RCC 7860 (cell line): ENCODE measurements at places on chromosomes 12 and 14.

DNA sequence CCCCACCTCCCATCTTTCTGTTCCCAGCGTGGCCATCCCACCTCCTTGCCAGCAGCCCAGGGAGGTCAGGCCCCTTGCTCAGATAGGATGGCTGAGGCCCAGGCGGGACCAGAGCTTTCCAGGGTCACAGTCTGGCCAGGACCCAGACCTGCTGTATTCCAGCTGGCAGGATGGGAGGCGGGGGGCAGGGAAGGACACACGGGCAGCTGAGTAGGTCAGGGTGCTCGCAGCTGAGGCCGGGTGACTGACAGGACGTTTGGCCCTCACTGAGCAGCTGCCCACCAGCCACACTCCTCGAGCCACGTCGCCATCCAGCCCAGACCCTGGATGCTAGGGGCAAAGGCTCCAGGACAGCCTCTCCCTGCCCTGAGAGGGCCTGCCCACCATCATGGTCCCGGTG lies 4.0 kb downstream of the NUDT14 start:
- DNase-seq: no peak

DNA sequence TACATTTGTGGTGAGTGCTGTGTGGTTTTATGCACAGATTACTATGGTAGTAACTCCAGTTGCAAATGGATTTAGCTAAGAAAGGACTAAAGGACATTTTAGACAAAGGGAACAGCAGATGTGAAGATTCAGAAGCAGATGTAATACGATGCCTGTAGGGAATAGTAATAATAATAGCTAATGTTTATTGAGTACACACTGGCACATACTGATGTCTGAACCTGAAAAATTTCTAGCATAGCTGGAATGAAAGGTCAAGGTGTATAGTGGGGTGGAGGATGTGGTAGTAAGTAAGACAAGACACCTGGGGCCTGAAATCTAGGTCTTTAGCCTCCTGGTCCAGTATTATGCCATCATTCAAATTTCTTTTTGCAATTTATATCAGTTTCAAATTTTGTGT lies 54.3 kb upstream of the LRTM2 start:
- DNase-seq: no peak

GRCh38 chr14:89280600-89280999 lies 136.4 kb downstream of the FOXN3 start:
- DNase-seq: no peak

DNA sequence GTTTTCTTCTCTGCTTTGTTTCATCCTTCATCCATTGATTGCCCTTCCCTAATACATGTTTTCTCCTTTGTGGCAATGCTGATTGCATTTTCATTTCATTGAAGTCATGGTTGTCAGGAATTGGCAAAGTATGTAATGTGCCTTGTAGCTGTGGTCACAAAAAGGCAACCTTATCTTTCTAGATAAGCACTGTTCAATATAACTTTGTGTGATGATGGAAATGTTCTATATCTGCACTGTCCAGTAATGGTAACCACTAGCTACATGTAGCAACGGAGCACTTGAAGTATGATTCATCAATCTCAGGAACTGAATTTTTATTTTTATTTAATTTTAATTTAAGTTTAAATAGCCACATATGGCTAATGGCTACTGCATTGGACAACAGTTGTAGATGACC lies 79.8 kb downstream of the PCNX1 start:
- DNase-seq: no peak

- no peak for DNase-seq
Measured at GRCh38 chr14:88210426-88210825, 112.6 kb downstream of the KCNK10 start.

- no peak for DNase-seq
Measured at GRCh38 chr14:103667671-103668070, 38.7 kb downstream of the KLC1 start.

DNA sequence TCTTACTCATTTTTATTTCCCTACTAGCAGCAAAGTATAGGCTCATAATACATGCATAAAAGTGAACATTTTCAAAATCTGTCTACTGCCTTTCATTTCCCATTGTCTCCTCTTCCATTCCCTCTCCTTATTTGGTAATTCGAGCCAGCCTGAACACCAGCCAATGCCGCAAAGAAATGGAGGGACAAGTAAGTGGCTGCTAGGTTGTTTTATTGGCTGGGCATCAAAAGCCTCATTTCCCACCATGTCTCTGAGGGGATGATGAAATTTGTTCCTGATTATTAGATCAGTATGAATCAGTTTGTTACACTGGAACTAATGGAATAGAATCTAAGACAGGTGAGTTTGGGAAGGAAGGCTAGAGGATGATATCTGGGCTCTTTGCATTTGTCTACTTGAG lies 143.5 kb downstream of the KCNA5 start:
- no peak for DNase-seq

DNA sequence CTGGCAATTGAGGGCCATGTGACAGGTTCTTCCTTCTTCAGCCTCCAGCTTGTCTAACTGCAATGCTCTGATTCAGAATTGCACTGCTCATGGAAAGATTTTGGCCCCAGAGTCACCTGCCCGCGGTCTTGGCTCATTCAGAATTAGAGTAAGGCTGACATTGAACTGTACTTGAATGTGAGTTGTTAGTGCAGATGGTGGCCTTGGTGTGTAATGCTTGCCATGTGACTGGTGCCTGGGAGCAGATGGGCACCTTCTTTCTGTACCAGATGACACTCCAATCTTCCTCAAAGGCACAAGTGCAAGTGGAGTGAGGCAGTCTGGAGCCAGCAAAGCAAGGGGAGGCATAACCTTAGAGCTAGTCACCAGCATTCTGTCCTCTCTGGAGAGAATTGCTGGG lies 36.5 kb upstream of the ANO4 start:
- no peak for DNase-seq

DNA sequence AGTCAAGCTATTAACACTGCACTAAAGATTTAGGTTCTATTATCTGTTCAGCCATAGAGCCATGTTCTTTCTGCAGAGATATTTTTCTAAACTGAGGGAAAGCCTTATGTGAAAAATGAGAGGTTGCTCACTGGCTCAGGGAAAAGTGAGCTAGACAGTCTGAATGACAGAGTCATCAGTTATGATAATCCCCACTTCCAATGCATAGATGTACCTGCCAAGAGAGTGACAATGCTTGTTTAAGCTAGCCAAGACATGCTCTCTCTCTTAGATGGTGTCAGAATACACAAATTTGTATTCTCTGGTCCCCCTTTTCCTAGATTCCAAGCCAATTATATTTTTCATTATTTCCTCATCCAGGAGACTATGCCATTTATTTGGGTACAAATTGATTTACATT lies 176.9 kb upstream of the FRMD6 start:
- DNase-seq: no peak

- no peak for DNase-seq
Measured at GRCh38 chr12:132479291-132479690, 10.7 kb upstream of the FBRSL1 start.

GRCh38 chr12:51320311-51320694 lies 3.7 kb downstream of the BIN2 start:
- DNase-seq: no peak

- DNase-seq: no peak
Measured at GRCh38 chr14:89292579-89293313, 124.3 kb downstream of the FOXN3 start.

DNA sequence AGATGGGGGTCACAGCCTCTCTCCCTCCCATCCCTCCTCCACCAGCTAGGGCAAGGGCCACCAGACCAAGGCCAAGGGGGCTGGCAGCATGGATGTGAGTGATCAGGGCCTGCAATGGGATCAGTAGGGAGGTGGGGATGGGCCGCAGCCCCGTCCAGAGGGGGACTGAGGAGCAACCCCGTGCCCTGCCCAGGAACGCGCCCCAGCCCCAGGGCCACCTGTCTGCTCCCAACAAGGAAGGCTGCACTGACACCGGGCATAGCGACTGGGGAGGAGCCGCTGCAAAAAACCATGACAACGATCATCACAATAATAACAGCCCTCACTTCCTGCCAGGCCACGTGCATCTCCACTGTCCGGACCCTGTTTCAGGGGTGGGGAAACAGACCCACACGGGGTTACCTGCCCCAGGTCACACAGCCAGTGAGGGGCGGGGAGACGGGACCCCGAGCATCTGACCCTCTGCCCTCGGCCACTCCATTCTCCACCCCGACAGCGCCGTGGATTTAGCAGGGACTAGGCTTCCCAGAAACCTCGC lies 24.3 kb downstream of the NCOR2 start:
- DNase-seq: peak; percentile 77

GRCh38 chr12:120642121-120642520 lies 1.7 kb downstream of the CABP1 start:
- no peak for DNase-seq

- no peak for DNase-seq
Measured at GRCh38 chr14:32601906-32602305, 272.8 kb downstream of the AKAP6 start.

DNA sequence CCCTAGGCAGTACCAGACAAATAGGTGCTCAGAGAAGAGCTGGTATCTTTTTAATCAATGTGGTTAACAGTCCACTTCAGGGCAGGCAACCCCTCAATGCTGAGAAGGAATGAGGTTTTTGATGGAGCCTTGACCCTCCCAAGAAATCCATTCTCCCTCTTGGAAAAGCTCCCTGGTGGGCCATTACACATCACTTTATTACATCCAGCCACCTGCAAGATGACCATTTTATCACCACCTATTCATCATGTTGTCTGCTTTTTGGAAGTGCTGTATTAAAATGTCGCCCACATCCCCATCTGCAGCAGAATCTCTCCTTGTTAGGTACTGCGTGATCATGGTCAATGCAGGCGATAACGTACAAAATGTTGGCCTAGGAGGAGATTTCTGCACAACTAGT lies 614.7 kb upstream of the TMEM132C start:
- DNase-seq: no peak

- DNase-seq: no peak
Measured at GRCh38 chr14:105830171-105830570, 303.8 kb downstream of the TMEM121 start.

DNA sequence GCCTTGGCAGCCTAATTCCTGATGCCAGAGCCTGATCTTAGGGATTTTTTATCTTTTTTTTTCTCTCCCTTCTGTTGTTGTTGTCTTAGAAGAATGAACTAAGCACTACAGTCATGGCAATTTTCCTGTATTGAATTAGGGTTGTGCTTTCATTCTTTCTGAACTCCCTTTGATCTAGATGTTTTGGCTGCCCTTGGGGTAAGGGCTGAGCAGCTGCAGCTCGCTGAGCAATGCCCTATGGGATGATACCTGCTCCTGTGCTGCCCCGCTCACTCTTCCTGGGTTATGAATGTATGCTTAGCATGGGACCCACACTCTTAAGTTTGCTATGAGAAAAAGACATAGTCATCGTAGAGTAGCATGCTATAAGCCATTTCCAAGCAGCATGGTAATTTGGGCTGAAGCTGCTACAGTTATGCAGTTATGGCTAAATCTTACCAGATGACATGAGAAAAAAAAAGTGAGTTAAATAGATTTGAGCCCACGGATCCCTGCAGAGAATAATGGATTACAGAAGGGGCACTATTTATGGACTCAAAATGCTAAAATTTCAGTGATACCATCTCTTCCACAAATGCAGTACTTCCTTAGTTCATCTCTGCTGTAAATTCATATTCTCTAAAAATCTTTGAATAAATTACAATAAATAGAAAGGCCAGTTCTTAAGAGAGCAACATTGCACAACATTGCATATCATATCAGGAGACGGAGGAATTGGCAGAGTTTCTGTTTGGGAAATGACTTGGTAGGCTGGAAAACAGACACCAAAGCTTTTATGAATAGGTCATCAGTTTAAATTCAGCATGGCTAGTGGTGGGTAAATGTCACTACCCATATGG lies 79.2 kb upstream of the PTHLH start:
- no peak for DNase-seq

GRCh38 chr14:101239065-101239464 lies 322.2 kb upstream of the DIO3 start:
- no peak for DNase-seq

DNA sequence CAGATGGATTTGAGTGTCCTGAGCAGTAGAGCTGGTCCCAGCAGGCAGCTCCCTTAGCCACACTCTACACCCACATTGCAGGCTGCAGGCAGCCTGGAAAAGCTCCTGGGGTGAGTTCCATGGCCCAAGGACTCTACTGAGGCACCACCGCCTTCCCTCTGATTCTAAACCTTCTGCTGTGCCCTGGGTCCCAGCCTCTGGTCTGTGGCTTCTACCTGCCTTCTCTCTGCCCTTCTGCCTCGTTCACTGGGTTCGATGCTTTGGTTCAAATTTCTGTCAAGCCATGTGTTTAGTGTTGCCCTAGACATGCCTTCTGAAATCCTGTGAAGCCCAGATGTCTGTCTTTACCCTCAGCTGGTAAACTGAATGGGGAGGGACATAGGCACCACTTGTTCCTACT lies 1.5 kb upstream of the FGF6 start:
- no peak for DNase-seq

- no peak for DNase-seq
Measured at GRCh38 chr12:55745361-55746173, 2.6 kb downstream of the GDF11 start.

DNA sequence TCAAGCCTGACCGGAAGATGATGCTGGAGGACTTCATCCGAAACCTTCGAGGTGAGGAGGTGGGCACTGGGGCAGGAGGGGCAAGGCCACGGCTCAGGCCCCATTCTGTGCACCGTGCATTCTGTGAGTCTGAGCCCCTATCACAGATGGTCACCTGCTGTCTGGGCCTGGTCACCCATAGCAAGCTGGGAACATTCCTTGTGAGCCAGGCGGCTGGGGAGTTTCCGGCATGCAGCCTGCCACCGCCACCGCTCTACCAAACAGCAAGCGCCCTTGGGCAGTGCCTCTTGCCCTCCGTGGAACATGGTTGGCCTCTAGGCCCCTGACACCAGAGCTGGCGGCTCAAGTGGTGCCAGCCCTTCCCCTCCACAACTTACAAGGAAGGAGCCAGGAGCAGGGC lies 56.3 kb downstream of the SLC6A12 start:
- no peak for DNase-seq

GRCh38 chr12:94374124-94374523 lies 85.5 kb downstream of the CEP83 start:
- DNase-seq: no peak

- no peak for DNase-seq
Measured at GRCh38 chr12:49568442-49569162, 660 bp upstream of the MCRS1 start.

DNA sequence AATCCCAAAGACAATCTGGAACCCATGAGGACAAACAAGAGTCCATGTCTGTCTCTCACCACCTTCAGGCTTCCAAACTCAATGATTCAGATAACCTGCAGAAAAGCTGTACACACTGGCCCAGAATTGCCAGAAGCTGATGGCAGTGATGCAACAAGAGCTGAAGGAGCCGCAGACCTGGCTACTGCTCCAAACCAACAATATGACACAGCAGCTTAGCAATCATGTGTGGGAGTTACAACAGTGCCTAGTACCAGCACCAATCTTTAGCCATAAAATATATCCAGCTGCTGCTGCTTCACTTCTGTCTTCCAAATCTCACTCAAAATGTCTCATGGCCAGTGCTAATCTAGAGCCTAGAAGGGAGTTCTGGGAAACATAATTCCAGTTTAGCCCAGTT lies 22.0 kb downstream of the RPS6KA5 start:
- no peak for DNase-seq

DNA sequence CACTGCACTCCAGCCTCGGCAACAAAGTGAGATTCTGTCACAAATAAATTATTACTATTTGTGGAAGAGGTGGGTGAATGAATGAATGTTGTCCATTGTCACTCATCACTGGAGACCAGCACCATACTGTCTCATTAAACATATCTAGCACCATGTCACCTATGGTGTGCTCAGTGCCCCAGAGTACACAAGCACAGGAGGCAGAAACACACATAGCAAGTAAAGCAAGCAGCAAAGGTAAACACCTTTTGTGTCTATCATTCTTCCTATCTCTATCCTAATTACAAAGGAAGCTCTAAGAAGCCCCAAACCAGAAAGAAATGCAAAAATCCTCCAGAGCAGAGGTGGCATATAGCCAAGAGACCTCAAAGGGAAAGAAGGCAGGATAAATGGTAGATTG lies 9.2 kb downstream of the ERO1A start:
- DNase-seq: no peak
